Pons (tissue), 1 donor: ENCODE measurements at places on chromosomes 2 and 18.

DNA sequence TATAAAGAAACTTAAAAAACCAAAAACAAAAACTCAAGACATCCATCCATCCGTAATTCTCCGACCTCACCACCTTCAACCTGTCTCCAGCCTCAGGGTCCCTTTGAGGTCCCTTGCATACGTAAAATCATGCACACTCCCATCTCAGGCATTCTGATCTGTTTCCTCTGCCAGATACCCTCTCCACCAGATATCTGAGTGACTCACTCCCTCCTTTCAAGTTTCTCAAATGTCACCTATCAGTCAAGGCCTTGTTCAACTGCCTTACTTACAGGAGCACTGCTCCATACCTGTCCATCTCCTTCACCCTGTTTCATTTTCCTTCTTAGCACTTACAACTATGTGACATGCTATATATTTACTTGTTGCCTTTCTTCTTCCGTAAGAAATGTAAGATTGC lies 369.3 kb downstream of the NBAS start:
- DNase-seq, result no peak

- no peak for DNase-seq
These were observed 62.4 kb downstream of the PPP1R1C start for GRCh38 chr2:182048088-182048487.

DNA sequence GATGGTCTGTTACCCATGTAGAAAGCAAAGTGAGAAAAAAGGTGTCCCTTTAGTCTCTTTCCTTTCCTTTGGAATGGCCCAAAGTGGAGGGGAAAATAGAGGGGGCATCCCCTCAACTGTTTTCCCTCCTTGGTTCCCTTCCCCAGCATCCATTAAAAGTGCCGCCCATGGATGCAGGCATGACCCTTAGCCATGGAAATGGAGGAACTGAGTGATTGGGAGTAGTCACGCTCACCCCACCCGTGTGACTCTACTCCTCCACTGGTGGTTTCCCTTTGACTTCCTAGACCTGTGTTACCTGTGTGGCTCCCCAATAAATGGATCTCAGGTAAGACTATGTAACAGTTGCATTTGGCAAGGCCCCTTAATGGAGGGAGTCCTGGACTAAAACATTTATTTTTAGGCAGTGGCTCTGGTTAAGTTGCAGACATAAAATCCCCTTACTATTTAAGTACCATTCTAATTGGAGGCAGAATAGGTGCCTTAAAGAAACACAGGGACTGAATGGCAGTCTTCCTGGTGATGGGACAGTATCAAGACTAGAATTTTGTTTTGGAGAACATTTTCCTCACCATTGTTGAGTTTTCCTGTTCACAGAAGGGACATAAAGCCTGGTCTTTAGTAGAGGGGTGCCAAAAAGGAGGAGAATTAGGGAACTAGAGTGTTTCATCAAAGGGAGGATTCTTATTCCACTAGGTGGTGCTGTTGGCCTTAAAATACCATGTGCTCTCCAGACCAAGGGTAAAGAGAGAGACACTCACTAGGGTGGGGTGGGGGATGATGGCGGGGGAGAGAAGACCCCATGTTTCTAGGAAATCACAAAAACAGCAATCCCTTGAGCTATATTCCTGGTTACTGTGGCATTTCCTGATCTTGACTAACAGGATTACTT lies 25.7 kb upstream of the PLA2R1 start:
- no peak for DNase-seq

- DNase-seq, result no peak
These were observed 6.4 kb downstream of the TRIM54 start for GRCh38 chr2:27288610-27289009.

- DNase-seq, result no peak
These were observed 34.8 kb upstream of the KCNF1 start for GRCh38 chr2:10876963-10877362.

DNA sequence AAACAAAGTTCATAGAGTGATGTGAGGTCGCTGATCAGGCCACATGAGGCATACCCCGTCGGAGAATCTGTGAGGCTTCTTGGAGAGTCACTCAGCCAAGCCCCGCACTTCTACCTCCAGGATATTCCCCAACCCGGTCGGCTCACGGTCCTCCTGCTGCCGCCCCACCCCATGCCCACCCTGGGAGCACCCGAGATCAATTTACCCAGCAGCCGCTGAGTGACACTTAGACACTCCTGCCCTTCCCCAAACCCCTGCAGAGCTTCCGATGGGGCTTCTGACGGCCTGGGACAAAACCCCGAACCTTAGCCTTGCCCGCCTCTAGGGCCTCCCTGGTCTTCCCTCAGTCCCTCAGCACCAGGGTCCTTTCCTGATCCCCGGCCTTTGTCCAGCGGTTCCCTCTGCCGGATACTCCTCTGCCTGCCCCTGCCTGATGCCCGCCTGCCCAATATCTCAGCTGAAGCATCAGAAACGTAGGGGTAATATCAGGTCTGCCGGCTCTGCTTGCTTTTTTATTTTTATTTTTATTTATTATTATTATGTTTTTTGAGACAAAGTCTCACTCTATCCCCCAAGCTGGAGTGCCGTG lies 18.9 kb upstream of the OTOS start:
- DNase-seq, result no peak

DNA sequence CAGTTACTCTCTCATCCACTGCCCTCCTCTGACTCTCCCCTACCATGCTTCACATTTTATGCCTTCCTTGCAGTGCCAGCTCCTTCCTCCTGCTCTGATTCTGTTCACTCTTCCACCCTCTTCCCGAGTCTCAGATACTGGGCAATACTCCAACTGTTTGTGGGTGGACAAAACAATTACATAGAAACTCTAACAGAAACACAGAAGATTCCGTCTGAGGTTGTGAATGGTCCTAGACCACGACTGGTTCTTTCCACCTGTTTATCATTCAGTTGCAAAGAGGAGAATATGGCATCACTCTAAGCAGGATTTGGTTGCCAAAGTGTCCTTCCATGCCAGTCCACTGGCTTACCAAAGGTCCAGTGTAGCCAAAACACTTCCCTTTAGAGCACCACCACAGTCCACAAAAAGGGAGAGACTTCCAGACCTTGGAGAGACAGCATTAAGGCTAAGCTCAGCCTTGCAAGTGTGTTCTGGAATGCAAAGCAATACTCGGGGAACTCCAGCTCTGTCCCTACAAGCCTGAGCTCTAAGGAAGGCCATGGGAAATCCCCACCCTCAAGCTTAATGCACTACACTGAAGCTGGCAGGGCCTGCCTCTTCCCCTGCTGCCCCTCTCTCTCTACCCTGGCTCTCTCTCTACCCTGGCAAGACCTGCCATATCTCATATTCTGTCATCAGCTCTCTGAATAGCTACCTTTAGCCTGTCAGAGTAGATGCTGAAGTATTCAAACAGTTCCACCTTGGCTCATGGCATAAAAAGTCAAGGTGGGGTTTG lies 33.6 kb upstream of the RND3 start:
- no peak for DNase-seq

- DNase-seq, result no peak
These were observed 8.7 kb upstream of the METAP1D start for GRCh38 chr2:171991027-171991426.

DNA sequence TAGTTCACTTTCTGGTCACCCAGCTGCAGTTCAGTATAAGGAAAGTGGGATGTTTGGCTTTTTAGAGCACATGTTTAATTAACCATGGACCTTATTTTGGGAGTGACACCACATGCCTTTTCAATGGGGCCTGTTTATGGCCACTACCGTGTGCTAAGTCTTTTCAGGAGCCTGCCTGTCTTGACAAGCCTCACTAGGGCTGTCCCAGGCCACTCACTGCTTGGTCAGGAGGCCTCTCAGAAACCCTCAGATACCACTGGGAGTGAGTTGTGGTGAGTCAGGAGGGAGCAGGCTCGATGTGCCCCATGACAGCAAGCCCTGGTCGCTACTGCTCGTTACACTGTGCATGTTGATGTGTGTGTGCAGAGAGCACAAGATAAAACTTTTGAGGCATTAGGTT lies 123.0 kb downstream of the MAP4K4 start:
- DNase-seq, result no peak

DNA sequence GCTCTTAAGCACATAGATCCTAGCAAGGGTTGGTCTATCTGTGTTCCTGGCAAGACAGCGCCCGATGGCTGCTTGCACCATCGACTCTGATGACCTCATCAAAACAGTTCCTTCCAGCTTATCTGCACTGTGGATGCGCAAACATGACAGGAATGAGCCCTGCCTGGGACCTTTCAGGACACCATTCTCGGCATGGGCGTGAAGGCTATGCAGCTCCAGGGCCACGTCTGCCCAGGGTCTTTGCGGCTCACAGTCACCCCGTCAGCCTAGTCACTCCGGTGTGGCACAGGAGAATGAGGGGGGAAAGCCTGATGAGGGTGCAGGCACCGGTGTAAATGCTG lies 147.8 kb upstream of the TWIST2 start:
- DNase-seq, result no peak

DNA sequence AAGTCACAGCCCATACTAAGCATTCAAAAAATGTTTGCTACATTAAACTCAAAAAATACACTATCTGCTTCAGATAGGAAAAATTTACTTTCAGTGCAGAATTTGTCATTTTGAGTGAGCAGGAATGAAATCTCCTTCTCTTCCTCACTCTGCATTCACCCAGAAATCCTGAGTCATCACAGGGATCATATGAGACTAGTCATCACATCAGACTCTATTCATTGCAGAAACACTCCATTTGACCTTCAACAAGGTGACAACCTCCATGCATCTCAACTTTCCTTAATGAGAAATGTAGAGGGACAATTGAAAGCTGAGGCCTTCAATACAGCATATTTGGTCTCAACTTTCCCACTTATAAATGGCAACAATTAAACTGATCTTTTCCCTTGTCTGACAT lies 130.4 kb upstream of the CYP26B1 start:
- DNase-seq, result no peak

DNA sequence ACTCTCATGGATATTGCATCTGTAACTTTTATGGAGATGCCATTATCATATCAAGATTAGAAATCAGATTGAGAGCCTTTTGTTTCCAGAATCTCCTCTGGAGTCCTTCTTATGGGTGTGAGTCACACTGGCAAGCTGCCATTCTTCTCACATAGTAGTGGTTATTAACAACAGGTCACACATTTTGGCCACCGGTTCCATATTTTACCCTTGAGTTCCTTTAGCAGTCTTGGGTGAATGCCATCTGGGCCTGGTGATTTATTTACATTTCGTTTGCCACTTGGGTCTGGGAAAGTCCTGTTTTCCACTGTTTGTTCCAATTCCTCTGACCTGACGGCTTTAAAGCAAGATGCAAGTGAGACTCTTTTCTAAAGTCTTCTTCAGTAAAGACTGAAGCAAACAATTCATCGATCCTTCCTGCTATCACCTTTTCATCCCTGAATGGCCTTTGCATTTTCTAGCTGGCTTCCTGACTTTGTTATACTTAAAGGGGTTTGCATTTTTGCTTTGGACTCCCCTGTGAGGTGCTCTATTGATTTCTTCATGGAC lies 80.5 kb upstream of the CAVIN2 start:
- DNase-seq, result no peak

DNA sequence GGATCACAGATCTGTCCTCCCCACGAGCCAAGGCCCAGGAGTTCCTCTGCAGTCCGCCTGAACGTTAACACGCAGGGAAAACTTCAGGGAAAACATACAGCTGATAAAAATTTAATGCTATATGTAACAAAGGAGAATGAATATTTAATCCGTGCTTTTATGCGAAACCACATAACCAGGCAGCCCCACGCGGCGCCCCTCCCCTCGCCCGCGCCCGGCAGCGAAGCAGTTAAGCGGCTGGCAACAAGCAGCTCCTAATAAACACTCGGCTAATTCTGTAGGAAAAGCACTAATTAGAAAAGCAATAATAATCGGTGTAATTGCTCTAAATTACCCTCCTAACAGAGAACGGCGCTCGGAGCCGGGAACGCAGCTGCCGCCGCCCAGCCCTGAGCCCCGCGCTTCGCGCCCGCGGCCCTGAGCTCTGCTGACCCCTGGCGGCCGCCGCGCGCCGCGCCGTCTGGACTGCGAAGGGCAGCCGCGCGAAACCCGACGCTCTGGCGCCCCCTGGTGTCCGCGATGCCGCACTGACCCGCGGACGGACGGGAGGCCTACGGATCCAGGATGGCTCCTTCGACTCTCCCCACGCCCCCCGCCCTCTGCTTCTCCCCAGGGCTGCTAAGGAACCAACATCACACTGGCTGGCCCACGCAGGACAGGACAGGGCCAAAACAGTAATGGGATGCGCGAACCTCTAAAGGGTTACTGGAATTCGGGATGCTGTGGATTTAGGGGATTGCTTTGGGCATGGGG lies 181.4 kb downstream of the SMAD2 start:
- peak; percentile 43 for DNase-seq

- DNase-seq, result no peak
These were observed 20.8 kb downstream of the IMMT start for GRCh38 chr2:86174445-86174844.

DNA sequence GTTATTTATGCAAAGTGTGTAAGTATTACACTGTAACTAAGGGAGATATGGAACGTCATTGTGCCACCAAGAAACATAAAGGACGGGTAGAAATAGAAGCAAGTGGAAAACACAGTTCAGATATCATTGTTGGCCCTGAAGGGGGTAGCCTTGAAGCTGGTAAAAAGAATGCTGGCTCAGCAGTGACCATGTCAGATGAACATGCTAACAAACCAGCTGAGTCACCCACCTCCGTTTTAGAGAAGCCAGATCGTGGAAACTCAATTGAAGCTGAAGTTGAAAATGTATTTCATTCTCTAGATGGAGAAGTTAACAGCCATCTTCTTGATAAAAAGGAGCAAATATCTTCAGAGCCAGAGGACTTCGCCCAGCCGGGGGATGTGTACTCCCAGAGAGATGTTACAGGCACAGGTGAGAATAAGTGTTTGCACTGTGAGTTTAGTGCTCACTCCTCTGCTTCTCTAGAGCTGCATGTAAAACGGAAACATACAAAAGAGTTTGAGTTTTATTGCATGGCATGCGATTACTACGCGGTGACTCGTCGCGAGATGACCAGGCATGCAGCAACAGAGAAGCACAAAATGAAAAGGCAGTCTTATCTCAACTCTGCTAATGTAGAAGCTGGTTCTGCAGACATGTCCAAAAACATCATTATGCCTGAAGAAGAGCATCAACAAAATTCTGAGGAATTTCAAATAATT lies 36.1 kb downstream of the ZNF407 start:
- DNase-seq, result no peak

- no peak for DNase-seq
These were observed 261.7 kb upstream of the SLC14A2 start for GRCh38 chr18:45353530-45353929.

DNA sequence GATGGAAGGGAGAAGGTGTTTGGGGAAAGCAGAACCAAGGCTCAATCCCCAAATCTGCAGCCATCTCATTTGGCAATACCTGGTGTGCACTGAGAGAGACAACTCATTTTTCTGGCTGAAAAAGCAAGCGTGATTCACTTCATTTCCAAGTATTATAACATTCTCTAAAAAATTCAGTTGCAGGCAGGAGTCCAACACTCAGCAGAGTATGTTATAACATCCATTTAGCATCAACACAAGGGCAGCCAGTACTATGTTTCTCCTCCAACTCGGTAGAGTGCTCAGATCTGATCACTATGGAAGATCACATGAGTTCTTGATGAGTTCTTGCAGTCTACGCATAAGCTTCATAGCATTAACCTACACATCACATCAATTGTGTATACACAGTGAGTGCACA lies 99.4 kb upstream of the PID1 start:
- DNase-seq, result no peak

GRCh38 chr18:31267823-31268481 lies 50.0 kb upstream of the DSG1 start:
- DNase-seq, result no peak

GRCh38 chr2:62014102-62014501 lies 108.6 kb downstream of the COMMD1 start:
- DNase-seq, result peak; percentile 87
